Stimulated activated CD4-positive, alpha-beta T cell treated with anti-CD3 and anti-CD28 coated beads, TNF-alpha, amount 100 ng/mL, for 1 hour (primary cell): ENCODE measurements at places on chromosomes 13 and 19.

GRCh38 chr13:60016229-60016628 lies 147.5 kb downstream of the DIAPH3 start:
- DNase-seq = no peak

DNA sequence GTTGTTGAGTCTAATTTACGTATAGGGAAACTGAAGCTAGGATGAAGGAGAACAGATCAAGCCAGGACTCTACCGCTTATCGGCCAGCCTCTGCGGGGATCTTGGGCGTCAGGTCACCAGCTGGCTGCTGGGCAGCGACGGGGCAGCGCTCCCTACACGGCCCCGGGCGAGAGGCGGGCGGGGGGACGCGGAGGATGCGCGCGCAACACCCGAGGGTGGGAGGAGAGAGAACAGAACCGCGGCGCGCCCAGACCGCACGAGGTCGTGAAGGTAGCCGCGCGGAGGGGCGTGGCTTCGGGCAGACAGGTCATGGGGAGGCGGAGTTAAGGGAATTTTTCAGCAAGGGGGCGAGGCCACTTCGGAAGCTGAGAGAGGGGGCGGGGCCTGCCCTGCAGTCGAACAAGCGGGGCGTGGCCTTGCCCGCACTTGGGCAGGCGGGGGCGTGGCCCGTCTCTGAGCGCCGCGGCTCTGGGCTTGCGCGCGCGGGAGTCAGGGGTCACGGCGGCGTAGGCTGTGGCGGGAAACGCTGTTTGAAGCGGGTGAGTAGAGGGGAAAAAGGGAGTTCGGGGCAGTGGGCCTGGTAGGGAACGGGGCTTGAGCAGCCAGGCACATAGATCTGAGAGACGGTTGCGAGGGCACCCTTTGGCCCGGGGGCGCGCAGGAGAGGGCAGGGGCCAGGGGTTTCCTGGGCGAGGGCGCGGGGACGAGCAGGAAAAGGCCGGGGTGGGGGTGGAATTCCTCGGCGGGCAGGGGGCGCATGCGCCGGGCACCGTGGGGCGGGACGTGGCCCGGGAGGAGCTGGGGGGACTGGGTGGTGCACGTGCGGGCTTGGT lies at the start of gene POLD1:
POLD1 (plus strand) TSS at position 496 of the 833 bp plus-strand sequence. CDS start 14,505 bp downstream, outside the sequence.
- peak; percentile 99 for DNase-seq

DNA sequence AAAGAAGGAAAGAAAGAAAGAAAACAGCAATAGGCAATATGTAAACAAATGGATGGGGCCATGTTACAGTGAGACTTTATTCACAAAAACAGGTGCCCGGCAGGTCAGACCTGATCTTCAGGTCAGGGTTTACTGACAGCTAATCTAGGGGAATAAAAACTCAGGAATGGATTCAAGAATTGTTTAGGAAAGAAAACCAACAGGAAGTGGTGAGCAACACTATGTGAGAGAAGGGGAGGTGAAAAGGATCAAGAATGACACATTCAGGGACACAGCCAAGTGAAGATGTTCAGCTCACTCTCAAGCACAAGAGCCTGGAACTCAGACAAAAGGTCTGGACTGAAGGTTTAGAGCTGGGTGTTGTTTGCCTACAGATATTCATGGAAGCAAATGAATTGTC lies 244.5 kb downstream of the EFNB2 start:
- DNase-seq = no peak

- DNase-seq = no peak
These were observed 2638.7 kb upstream of the PCDH20 start for GRCh38 chr13:64054321-64054720.

DNA sequence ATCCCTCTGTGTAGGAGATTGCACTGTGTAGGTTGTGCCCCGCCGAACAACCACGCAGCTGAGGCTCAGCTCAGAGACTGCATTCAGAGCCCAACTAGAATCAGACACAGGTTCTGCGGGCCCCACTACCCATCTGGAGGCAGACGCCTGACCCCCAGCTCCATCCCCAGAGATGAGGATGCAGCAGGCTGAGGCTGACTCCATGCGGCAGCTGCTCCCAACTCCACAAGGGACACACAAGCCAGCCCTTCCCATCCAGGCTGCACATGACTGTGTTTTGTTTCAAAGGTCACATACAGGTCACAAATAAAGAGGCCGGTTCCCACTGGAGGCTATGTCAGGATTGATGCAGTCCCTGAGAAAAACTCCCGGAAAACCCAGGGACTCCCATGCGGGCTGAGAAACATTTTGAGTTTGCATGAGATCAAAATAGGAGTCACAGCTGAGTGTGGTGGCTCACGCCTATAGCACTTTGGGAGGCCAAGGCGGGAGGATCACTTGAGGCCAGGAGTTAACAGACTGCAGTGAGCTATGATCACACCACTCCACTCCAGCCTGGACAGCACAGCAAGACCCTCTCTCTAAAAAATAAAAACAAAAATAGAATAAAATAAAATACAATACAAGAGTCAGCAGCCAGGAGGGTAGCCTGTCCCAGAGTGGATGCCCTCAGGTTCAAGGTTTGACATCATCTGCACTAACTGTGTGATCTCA lies 14.0 kb downstream of the ELL start:
- DNase-seq = no peak

DNA sequence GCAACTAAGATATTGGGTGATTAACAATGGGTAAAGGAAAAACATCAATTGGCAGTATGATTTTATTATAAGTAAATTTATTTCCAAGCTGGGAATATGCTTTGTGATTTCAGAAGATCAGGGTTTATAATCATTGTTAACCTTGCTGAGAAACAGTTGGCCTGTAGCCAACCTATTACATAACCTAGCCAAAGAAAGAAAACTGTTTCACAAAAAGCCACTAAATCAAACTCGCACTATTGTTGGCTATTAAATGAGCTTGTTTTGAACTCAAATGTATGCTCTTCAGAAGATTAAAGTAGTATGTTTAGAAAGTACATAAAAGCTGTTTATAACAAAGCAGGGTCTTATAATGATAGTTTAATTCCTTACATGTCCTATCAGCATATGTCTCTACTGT lies 151.7 kb downstream of the LHFPL6 start:
- no peak for DNase-seq

DNA sequence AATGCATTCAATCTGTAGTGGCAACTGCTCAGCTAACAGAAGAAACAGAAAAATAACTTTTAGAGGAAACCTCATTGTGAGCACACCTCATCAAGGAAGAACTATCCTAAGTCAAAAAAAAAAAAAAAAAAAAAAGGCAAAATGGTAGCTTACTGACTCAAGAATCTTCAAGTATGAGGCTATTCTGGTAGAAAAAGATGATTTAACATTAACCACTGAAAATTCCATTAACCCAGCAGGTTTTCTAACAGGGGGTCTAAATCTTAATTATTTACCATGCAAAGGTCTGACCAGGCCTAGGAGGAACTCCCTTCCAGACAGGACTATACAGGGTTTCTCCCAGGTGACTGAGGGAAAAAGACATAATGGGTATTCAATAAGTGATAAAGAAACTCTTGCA lies 28.4 kb upstream of the ZNF83 start:
- no peak for DNase-seq

- DNase-seq = no peak
These were observed 12.1 kb downstream of the SLC25A15 start for GRCh38 chr13:40801255-40802217.
